Body of pancreas (tissue), 4 donors: ENCODE measurements at places on chromosomes 16 and 17.

- no peaks in the 10 kb centered on the region for H3K36me3 ChIP-seq
- no peak overlapping the region for H3K27ac ChIP-seq
- peaks cover 5% of the 10 kb centered on the region for H3K4me1 ChIP-seq
- no peak overlapping the region for H3K4me3 ChIP-seq
Observed at GRCh38 chr16:55465077-55465896, 13.7 kb upstream of the MMP2 start.

DNA sequence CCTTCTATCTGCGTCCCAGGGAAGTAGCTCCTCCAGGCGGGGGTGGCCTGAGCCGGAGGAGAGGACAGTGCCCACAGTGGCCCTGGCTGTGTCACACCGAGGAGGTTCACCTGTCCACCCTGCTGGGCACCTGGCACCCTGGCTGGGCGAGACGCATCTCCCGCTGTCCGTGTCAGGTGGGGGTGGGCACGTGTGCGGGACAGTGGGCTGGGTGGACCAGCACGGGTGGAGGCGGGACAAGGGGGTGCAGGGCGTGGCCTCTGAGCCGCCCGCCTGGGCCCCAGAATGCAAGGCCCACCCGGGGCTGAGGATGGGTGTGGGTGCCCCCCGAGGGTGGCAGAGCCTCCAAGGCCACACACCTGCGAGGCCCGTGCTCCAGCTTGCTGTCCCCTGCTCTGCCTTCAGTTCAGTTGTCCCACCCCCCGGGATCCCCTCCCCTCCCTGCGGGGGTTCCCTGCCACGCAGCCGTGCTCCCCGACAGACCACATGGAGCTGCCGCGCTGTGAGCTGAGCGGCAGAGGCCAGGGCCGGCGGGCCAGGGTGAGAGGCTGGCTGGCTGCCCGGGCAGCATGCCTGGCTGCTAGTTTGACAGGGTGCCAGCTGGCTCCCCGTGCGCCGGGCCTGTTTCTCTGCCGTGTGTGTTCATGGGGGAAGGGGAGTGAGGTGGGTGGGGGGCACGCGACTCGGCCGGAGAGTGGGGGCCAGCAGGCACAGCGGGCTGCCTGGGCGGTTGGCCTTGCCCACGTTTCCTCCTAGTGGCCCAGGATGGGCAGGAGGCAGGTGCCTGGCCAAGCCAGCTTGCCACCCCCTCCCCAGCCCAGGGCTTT, 33.9 kb downstream of the BAHCC1 start:
- peak; percentile 94 for DNase-seq
- no peak overlapping the region for H3K4me3 ChIP-seq
- peak overlapping the region; percentile 53 for H3K27ac ChIP-seq
- H3K27me3 ChIP-seq: no peaks in the 10 kb centered on the region

- H3K27me3 ChIP-seq: no peaks in the 10 kb centered on the region
- H3K4me3 ChIP-seq: no peak overlapping the region
- H3K4me1 ChIP-seq: no peaks in the 10 kb centered on the region
- no peaks in the 10 kb centered on the region for H3K36me3 ChIP-seq
Observed at GRCh38 chr17:49798182-49798581, 9.7 kb downstream of the KAT7 start.

DNA sequence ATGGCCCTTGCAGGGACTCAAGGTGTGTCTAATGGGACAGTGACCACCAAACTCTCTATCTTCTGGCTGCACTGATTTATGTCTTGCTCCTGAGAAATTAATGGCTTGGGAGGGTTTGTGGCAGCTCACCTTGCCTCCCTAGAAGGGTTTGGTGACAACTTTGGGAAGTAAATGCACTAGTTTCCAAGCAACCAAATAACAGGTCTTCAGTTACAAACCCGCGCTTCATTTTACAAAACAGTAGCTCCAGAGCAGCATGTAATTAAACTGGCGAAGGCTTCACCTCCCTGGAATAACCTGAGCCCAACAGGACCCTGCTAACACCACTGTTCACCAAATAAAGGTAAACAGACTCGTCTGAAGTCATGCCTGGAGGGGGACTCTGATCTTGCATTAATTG, 318.3 kb downstream of the SLC39A11 start:
- no peak overlapping the region for H3K27ac ChIP-seq
- H3K36me3 ChIP-seq: no peaks in the 10 kb centered on the region
- DNase-seq: no peak

DNA sequence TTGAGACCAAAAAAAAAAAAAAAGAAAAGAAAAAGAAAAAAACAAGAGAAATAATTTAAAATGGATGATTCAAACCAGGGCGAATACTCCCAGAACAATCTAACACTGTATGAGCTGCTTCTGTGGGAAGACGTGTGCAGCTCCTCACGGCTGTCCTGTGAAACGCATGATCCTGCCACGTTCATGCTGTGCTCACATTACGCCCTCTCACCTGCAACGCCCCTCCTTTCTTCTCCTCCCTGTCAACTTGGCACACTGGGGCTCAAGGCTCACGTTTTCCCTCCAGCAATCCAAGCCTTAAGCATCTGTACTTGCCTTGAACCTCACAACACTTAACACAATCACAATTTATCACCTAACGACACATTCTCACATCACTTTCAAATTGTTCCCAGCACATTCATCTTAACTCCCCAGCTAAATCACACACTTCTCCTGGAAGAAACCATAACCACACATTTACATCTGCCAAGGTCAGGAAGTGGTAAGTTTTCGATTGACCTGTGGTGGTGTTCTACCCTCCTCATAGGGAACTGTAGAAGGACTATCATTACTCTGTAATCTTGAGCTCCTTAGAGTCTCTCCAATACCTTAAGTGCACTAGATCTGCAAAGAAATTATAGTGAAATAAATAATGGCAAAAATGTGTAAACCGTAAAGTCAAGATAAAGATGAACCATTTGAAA, 29.1 kb downstream of the MBTPS1 start:
- H3K4me3 ChIP-seq: no peak overlapping the region
- H3K27me3 ChIP-seq: no peaks in the 10 kb centered on the region
- H3K27ac ChIP-seq: no peak overlapping the region
- no peak for DNase-seq
- peaks cover 2% of the 10 kb centered on the region for H3K36me3 ChIP-seq

DNA sequence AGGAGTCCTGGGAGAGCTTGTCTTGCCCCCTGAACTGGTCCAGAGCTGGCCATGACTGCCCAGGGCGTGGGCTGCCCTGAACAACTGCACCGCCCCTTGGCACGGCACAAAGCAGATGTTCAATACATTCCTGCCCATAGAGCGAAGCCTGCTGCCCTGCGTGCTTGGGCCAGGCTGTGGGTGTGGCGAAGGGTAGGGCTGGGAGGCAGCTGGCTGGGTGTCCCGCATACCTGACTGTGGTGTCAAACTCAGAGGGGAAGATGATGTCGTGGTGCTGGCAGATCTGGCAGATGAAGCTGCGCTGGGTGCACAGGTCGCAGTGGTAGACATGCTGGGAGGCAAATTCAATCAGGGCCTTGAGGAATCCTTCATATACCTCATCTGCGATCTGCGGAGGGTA, 124.2 kb upstream of the SMURF2 start:
- H3K27ac ChIP-seq: no peak overlapping the region
- H3K4me1 ChIP-seq: peaks cover 6% of the 10 kb centered on the region
- no peak overlapping the region for H3K4me3 ChIP-seq
- DNase-seq: no peak

GRCh38 chr16:72362973-72363372, 191.0 kb upstream of the PMFBP1 start:
- no peak overlapping the region for H3K27ac ChIP-seq
- H3K36me3 ChIP-seq: no peaks in the 10 kb centered on the region
- H3K4me3 ChIP-seq: no peak overlapping the region
- H3K27me3 ChIP-seq: no peaks in the 10 kb centered on the region
- no peak for DNase-seq
- H3K4me1 ChIP-seq: no peaks in the 10 kb centered on the region

- H3K27me3 ChIP-seq: no peaks in the 10 kb centered on the region
- H3K27ac ChIP-seq: no peak overlapping the region
- H3K36me3 ChIP-seq: no peaks in the 10 kb centered on the region
- no peaks in the 10 kb centered on the region for H3K4me1 ChIP-seq
- H3K4me3 ChIP-seq: no peak overlapping the region
- no peak for DNase-seq
Observed at GRCh38 chr17:43562679-43563599, 16.8 kb upstream of the ETV4 start.

GRCh38 chr16:64234200-64234599, 887.7 kb downstream of the CDH11 start:
- H3K4me3 ChIP-seq: no peak overlapping the region
- H3K36me3 ChIP-seq: no peaks in the 10 kb centered on the region
- no peak overlapping the region for H3K27ac ChIP-seq
- H3K27me3 ChIP-seq: no peaks in the 10 kb centered on the region

GRCh38 chr17:68853036-68853435, 102.2 kb downstream of the ABCA8 start:
- H3K27ac ChIP-seq: no peak overlapping the region
- no peaks in the 10 kb centered on the region for H3K4me1 ChIP-seq
- no peaks in the 10 kb centered on the region for H3K36me3 ChIP-seq
- H3K27me3 ChIP-seq: no peaks in the 10 kb centered on the region
